ENCODE measurements at places on chromosomes 11 and 22.

DNA sequence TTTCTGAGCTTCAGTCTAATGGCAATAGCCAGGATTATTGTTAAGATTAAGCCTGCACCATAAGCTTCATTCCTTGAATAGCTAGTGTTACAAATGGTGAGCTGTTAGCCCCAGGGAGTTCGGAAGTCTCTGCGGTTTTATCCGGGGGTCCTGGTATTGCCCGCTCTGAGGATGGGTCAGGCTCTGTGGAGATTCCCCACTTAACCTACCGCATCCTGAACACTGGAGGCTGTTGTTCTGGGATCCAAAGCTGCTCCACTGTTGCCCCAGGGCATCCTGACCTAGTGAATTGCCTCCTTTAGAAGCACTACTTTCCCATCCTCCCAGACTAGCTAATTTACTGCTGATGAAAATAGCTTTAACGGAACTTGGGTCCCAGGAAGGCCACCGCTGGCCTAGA is 14.5 kb upstream of the PEX26 start:
- DNase-seq, result peak; percentile 77

- no peak for DNase-seq
Observed at GRCh38 chr11:47394050-47394321, 14.4 kb upstream of the SLC39A13 start.

DNA sequence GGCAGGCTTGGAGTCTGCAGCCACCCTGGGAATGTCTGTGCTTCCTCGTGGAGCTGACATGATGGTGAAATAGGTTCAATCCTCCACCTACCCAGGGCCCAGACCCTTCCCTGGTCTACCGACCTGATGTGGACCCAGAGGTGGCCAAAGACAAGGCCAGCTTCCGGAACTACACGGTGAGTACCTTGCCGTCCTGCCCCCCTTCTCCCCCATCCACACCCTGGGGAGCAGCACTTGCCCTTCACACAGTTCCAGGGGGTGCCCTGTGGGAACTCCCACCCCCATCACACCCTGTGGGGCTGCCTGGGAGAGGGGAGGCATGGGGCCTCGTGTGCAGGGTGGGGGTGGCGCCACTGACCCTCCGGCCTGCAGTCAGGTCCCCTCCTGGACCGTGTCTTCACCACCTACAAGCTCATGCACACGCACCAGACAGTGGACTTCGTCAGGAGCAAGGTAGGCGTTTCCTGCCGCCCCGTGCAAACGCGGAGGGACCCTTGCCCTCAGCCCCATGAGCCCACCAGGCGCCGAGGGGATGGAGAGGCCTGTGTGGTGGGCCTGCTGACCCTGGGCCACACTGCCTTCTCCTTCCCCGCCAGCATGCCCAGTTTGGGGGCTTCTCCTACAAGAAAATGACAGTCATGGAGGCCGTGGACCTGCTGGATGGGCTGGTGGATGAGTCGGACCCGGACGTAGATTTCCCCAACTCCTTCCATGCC is 789 bp downstream of the MIOX start:
- no peak for DNase-seq

GRCh38 chr11:70772950-70773349 is 374.6 kb downstream of the CTTN start:
- DNase-seq, result no peak

- peak; percentile 27 for DNase-seq
Observed at GRCh38 chr11:2725368-2726300, 25.8 kb upstream of the KCNQ1OT1 start.

All from SJCRH30 (cell line).